Stimulated activated CD8-positive, alpha-beta memory T cell treated with anti-CD3 and anti-CD28 coated beads, Interleukin-7, amount 100 ng/mL, for 1 hour (primary cell): ENCODE measurements at places on chromosomes 1 and 21.

- no peak for DNase-seq
Measured at GRCh38 chr1:46184920-46185658, 8.8 kb upstream of the P3R3URF start.

DNA sequence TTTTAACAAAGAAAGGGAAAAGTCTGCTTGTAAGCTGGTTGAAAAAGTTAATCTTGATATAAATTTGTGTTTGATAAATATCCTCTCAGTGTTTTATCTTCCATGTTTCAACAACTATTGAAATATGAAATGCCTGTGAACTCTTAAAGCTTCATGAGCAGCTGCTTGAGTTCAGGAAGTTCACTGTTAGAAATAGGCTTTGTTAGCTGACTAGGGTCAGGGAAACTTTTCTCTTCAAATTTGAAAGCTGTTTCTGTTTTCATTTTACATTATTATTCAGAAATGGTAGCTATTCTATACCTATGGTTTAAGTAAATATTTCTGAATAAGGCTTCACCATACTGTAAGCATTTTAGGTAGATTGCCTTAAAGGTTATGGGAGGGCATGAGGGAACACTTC is 191.7 kb downstream of the HS2ST1 start:
- DNase-seq: no peak

DNA sequence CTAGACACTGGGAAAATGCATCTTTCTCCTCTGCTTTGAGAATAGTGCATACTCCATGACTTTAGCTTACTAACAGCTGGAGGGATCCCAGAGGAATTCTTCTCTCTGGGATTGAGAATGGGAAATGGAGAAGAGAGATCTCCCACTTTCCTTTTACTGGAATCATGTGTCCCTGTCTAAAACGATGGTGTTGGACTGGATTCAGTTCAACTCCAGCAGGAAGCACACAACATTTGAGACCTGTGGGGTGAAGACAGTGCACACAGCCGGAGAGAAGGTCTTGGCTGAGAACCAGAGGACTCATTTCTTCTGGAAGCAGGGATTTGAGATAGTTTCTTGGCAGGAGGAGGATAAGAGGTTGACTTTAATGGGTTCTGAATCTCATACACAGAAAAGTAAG is 58.7 kb downstream of the TRABD2B start:
- DNase-seq: no peak

DNA sequence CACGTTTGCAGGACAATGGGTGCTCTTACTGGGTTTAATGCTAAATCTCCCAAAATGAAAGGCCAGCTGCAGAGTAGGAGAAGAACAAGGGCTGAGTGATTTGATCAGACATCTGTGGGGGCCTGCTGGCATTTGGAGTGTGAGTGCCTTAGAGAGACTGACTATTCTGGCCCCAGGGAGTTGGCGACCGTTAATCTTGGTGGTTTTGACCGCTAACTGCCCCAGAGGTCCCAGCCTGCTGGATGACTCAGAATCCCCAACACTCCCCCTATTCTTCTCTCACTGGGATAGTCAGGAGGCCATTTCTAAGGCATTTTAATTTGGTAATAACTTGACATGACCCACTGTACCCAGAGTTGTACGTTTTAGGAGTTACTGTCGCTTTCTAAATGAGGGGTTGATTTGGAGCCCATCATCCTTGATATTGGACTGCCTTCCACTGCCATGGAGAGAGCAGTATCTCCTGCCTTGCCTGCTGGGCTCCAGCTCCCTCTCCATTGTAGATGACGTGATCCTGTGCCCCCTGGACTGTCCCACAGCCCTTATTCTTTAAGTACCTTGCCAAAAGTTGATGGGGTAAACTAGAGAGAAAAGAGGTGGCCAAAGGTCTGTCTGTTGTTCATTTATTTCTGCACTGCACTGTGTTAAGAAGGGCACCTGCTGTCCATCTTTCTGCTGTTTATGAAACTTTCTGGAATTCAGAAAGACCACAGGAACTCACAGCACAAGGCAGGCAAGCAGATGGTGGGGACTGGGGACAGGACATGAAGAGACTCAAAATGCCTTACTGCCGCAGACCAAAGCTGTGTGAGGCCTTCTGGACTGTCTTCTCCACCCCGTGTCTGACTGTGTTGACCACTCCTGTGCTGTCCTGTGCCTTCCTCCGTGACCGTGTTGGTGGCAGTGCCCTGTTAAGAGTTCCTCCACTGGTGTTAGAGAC is 98.2 kb upstream of the ARTN start:
- DNase-seq: no peak

- no peak for DNase-seq
Measured at GRCh38 chr1:238254935-238255334, 364.2 kb upstream of the ZP4 start.

- DNase-seq: no peak
Measured at GRCh38 chr1:178397678-178398077, 99.1 kb downstream of the CLEC20A start.

DNA sequence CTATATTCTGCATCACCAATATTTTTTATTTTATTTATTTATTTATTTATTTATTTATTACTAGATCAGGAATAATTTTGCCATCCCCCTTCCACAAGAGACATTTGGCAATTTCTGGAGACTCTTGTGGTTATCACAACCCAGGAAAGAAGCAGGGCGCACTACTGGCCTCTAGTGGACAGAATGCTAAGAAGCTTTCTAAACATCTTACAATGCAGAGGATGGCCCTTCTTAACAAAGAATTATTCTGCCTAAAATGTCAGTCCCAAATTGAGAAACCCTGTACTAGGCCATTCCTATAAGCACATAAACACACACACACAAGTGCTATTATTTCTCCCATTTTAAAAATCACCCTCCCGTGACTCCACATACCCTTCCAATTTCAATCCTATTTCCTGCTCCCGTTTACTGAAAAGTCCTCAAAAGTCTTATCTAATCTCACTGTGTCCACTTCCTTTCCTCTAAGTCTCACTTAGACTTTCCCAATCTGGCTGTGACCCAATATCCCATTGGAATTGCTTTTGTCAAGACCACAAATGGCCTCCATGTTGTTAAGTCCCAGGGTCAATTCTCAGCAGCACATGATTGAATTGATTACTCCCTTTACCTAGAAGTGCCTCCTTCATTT is 43.7 kb upstream of the RNF11 start:
- peak; percentile 26 for DNase-seq

DNA sequence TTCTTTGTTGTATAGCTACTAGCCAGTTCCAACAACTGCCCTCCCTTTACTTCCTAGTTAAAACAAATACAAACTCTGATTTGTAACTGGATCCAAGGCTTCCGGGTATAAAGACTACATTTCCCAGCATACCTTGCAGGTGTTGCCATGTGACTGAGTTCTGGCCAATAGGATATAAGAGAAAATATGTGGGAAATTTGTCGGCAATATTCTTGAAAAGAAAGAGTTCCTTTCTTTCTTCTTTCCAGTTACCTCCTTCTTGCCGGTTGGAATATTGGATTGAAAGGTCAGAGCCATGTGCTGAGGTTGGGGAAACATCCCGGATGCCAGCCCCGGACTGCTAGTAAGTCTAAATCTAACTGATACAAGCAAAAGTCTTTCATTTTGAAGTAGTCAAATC is 23.0 kb upstream of the ZBTB40 start:
- no peak for DNase-seq

- DNase-seq: no peak
Measured at GRCh38 chr21:38816400-38816977, 10.8 kb downstream of the ETS2 start.

GRCh38 chr1:186291271-186291670 is 83.8 kb downstream of the TPR start:
- no peak for DNase-seq

- DNase-seq: no peak
Measured at GRCh38 chr21:29168891-29169315, 38.5 kb downstream of the MAP3K7CL start.

DNA sequence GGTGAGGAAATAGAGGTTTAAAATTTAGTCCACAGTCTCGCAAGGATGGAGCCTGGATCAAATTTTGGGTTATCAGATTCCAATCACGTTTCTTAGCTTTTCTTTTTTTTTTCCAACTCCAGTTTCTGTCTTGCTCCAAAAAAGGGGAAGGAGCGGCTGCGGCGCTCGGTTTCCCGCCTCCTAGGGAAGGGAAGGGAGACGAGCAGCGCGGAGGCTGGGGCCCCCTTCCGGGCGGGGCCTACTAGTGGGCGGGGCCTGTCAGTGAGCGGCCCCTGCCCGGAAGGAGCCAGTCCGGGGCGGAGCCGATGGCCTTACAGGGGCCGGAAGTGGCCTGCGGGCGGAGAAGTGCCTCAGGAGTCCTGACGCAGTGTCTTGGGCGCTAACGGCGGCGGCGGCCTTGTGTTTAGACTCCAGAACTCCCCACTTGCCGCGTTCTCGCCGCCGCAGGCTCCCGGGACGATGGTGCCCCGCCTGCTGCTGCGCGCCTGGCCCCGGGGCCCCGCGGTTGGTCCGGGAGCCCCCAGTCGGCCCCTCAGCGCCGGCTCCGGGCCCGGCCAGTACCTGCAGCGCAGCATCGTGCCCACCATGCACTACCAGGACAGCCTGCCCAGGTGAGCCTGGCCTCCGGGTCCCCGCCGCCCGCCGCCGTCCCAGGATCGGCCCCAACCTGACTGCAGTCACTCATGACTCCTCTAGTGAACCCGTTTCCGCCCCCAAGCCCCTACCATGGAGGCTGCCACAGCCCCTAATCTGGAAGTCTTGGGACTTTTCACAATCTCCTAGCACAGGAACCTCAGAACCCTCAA is at the start of gene CPT2:
TSS of gene CPT2 (plus strand) at position 340 of the 806 bp plus-strand sequence. CDS start at position 460, 120 bp downstream.
- DNase-seq: peak; percentile 78

GRCh38 chr1:62288224-62288623 is 31.0 kb downstream of the KANK4 start:
- DNase-seq: no peak

DNA sequence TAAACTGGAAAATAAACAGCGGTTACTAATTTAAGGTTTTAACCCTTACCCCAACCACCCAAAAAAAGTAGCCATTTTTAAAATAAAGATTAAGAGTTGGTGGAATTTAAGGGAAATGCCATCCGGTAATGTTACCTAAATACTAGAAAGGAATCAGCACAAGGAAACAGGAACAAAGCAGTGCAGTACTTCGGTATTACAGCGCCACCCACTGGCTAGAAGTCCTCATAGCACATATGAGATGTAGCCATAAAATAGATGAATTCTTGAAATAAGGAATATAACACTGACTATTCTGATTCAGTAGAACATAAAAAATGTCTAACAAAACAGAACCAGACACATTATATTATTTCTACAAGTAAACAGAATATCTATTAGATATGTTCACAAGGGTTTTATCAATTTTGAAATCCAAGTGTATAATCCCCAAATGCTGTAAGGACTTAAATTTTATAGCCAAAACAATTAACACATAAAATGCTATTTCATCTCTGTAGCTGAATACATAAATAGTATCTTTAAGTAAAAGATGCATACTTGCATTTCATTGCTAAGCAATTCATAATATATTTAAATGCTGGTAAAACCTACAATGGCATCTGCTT is 58.8 kb downstream of the FRRS1 start:
- peak; percentile 10 for DNase-seq

- no peak for DNase-seq
Measured at GRCh38 chr1:108878678-108879077, 1.9 kb downstream of the GPSM2 start.
